ENCODE measurements at places on chromosomes 4 and X.

DNA sequence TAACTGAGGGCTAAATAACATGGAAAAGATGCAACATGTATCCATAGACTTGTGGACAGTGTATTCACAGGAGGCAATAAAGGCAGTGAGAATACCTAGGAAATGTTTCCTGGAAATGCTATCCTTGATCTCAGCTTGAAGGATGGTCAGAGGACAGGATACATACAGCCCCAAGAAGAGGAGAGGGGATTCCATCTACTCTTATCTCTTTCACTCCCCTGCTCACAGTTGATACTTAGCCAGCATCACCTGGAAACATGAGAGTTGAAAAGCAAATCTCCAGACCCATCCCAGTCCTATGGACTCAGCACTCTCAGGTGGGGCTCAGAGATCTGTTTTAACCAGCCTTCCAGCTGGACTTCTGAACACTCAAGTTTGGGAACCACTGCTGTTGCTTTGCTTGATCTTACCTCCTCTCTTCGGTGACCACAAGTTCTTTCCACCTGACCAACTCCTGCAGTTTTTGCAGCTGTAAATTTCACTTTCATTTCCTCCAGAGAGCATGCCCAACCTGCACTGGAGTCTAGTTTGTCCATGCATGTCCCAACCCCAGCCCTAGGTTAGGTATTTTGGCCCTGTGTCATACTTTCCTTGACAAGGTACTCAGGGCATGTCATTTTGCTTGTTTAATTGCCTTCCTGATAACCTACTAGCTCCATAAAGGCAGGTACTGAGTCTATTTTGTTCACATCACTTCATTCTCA lies 10.4 kb downstream of the RELL1 start:
- no peak overlapping the region for H3K27ac ChIP-seq
- peaks cover 48% of the 10 kb centered on the region for H3K4me1 ChIP-seq
- no peak overlapping the region for H3K4me3 ChIP-seq
- no peak for DNase-seq
- no peaks in the 10 kb centered on the region for H3K36me3 ChIP-seq
- H3K27me3 ChIP-seq: no peaks in the 10 kb centered on the region

DNA sequence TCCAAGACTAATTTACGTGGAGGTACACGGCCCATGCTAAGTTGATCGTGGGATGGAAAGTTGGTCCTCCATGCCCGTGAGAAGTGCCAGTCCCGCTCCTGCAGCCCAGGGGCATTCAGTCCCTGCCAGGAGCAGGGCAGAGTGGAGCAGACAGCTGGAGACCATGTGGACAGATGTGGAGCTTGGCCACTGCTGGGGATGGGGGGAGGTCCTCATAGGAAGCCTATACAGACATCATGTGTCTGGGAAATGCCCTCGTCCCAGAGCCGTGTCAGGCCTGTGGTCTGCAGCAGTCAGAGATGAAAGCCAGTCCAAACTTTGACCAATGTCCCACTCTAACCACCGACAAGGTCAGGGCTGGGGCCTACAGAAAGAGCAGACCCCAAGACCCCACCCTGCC lies 118.4 kb downstream of the CPZ start:
- H3K27ac ChIP-seq: no peak overlapping the region
- H3K27me3 ChIP-seq: peaks cover 24% of the 10 kb centered on the region
- DNase-seq: peak; percentile 34
- no peaks in the 10 kb centered on the region for H3K4me1 ChIP-seq
- no peak overlapping the region for H3K4me3 ChIP-seq

GRCh38 chrX:10831716-10832502 lies 211.5 kb upstream of the MID1 start:
- H3K27ac ChIP-seq: no peak overlapping the region
- no peak overlapping the region for H3K4me3 ChIP-seq
- H3K36me3 ChIP-seq: no peaks in the 10 kb centered on the region
- DNase-seq: no peak

GRCh38 chr4:107299646-107300045 lies 263.5 kb upstream of the DKK2 start:
- H3K36me3 ChIP-seq: no peaks in the 10 kb centered on the region
- H3K4me1 ChIP-seq: no peaks in the 10 kb centered on the region
- H3K27ac ChIP-seq: no peak overlapping the region
- no peak for DNase-seq
- H3K27me3 ChIP-seq: no peaks in the 10 kb centered on the region
- no peak overlapping the region for H3K4me3 ChIP-seq

DNA sequence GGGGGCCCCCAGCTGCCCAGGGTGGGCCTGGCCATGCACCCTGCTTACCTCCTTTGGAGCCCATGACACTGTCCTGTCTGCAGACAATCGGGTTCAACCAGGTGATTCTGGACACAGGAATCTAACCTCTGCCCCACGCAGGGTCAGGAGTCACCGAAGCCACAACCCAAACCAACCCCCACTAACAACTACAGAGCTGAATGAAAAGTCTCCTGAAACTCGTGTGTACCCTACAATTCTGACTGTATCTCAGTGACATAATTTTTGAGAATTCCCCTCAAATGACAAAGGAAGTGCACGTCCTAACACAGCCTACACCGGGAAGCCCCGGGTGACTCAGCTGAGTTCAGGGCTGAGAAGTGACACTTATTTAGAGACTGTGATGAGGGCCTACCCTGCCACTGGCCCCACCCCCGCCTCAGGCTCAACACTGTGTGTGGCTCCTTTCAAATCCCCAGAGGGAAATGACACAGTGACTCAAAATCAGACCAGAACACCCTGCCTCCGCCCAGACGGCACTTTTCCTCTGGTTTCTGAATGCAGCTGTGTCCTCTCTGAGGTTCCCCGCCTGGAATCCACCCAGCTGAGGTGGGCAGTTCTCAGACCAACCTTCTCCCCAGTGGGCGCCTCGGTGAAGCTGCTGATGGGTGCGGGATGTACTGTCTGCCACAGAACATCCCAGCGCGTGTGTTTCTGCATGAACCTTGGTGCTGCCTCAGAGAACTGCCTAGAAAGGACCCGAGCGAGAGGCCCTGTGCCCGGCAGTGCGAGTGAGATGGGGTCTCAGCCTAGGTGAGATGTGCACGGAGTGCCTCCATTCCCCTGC lies 9.9 kb downstream of the TNIP2 start:
- no peak for DNase-seq
- H3K4me3 ChIP-seq: no peak overlapping the region
- H3K27ac ChIP-seq: peak overlapping the region; percentile 18
- H3K27me3 ChIP-seq: no peaks in the 10 kb centered on the region
- peaks cover 67% of the 10 kb centered on the region for H3K36me3 ChIP-seq
- H3K4me1 ChIP-seq: peaks cover 27% of the 10 kb centered on the region

- no peak overlapping the region for H3K27ac ChIP-seq
- H3K27me3 ChIP-seq: no peaks in the 10 kb centered on the region
- H3K36me3 ChIP-seq: no peaks in the 10 kb centered on the region
- H3K4me1 ChIP-seq: no peaks in the 10 kb centered on the region
- H3K4me3 ChIP-seq: no peak overlapping the region
- no peak for DNase-seq
These were observed 236.9 kb upstream of the PPARGC1A start for GRCh38 chr4:24126776-24127175.

- no peaks in the 10 kb centered on the region for H3K27me3 ChIP-seq
- peaks cover 13% of the 10 kb centered on the region for H3K36me3 ChIP-seq
- no peak within 1 kb of the TSS for H3K27ac ChIP-seq
- H3K4me3 ChIP-seq: peak within 1 kb of the TSS; percentile 28
- peaks cover 33% of the 10 kb centered on the region for H3K4me1 ChIP-seq
These were observed at the start of gene PLCXD1 for GRCh38 chrX:281166-281999. Gene PLCXD1 (plus strand): TSS chrX:281381. CDS start chrX:284188, 2,807 bp downstream.

DNA sequence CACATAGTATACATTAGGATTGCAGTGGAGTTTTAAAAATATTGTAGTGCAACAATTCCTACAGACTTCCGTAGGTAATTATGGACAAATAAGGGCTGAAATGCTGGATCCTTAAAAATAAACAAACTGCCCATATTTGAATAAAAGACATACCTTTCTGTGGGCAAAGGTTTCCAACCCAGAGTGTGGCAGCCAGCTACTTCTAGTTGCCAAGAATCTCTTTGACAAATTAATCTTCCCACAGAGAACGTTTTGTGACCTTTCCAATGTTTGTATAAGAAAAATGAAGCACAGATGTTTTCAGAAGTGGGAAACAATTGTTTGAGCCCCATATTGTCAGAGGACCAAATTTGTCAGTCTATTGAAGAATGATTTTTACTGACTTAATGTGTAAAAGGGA lies 21.1 kb downstream of the GRPR start:
- H3K36me3 ChIP-seq: no peaks in the 10 kb centered on the region
- H3K4me3 ChIP-seq: no peak overlapping the region
- H3K4me1 ChIP-seq: no peaks in the 10 kb centered on the region
- no peak for DNase-seq
- H3K27me3 ChIP-seq: no peaks in the 10 kb centered on the region

DNA sequence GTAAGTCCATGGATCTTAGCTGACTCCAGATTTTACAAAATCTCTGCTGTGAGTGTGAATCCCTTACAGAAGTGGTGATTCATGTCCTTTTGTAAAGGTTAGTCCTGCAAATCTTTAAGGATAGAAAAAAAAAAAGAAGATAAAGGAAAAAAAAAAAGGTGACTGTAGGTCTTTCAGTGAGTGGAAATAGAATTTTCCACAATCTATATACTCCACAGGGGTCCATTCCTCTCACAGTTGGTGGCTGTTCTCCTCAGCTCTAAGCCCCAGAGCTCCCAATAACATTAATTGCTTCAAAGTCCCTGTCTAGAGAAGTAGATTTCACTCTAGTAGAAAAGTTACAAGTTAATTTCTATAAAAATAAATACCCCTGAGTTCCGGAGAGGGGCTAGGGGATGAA lies 189.1 kb downstream of the NDST4 start:
- H3K36me3 ChIP-seq: no peaks in the 10 kb centered on the region
- no peak overlapping the region for H3K27ac ChIP-seq
- H3K4me1 ChIP-seq: no peaks in the 10 kb centered on the region
- H3K27me3 ChIP-seq: no peaks in the 10 kb centered on the region
- H3K4me3 ChIP-seq: no peak overlapping the region

GRCh38 chr4:13118633-13119032 lies 365.5 kb downstream of the RAB28 start:
- no peak for DNase-seq
- no peaks in the 10 kb centered on the region for H3K27me3 ChIP-seq
- no peaks in the 10 kb centered on the region for H3K4me1 ChIP-seq
- no peaks in the 10 kb centered on the region for H3K36me3 ChIP-seq
- H3K27ac ChIP-seq: no peak overlapping the region
- no peak overlapping the region for H3K4me3 ChIP-seq

GRCh38 chr4:84483688-84484087 lies 15.4 kb downstream of the NKX6-1 start:
- no peak overlapping the region for H3K27ac ChIP-seq
- H3K27me3 ChIP-seq: peaks cover 96% of the 10 kb centered on the region
- DNase-seq: no peak
- H3K36me3 ChIP-seq: no peaks in the 10 kb centered on the region
- H3K4me1 ChIP-seq: peaks cover 26% of the 10 kb centered on the region

GRCh38 chr4:170464614-170465197 lies 374.9 kb upstream of the AADAT start:
- H3K27ac ChIP-seq: no peak overlapping the region
- H3K4me1 ChIP-seq: no peaks in the 10 kb centered on the region
- no peaks in the 10 kb centered on the region for H3K27me3 ChIP-seq
- H3K4me3 ChIP-seq: no peak overlapping the region

- H3K4me3 ChIP-seq: peak overlapping the region; percentile 70
- no peaks in the 10 kb centered on the region for H3K27me3 ChIP-seq
These were observed 549 bp downstream of the MSL3 start for GRCh38 chrX:11758400-11759171.

GRCh38 chr4:64613046-64613445 lies 203.8 kb upstream of the TECRL start:
- no peak for DNase-seq
- H3K4me1 ChIP-seq: no peaks in the 10 kb centered on the region
- no peaks in the 10 kb centered on the region for H3K27me3 ChIP-seq
- no peak overlapping the region for H3K4me3 ChIP-seq
- H3K36me3 ChIP-seq: no peaks in the 10 kb centered on the region

- no peak overlapping the region for H3K4me3 ChIP-seq
- H3K27me3 ChIP-seq: no peaks in the 10 kb centered on the region
- no peaks in the 10 kb centered on the region for H3K4me1 ChIP-seq
- DNase-seq: no peak
- H3K36me3 ChIP-seq: no peaks in the 10 kb centered on the region
These were observed 70.5 kb downstream of the CLCN5 start for GRCh38 chrX:49992853-49993252.

DNA sequence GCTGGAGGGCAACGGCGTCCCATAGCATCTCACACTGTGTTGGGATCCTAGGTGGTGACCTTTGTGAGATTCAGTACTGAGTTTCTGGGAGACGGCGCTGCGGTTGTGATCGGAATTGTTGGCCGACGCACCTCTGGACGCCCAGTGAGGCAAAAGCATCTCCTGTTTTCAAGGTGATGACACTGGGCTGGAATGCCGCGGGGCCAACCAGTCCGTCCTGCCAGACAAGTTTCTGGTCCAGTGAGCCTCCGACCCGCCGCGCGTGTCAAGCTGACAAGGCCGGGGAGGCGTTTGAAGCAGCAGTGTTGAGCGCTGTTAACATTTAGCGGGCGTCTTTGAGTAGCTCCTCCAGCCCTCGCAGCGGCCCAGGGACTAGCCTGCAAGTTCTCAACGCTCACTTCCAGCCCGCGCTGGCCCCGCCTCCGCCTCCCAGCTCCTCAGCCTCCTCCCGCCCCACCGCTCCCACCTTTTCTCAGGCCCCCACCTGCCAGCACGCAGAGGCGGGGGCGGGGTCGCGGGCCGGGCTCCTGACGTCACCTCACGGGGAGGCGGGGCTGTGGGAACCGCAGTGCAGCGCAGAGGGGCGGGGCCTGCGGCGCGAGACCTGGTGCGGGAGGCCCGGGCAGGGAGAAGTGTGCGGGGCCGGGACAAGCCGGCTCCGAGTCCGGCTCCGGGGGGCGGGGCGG lies 482 bp upstream of the CDS1 start:
- H3K36me3 ChIP-seq: no peaks in the 10 kb centered on the region
- H3K27me3 ChIP-seq: no peaks in the 10 kb centered on the region
- H3K4me3 ChIP-seq: peak overlapping the region; percentile 99
- DNase-seq: peak; percentile 93

- peak overlapping the region; percentile 67 for H3K4me3 ChIP-seq
- H3K4me1 ChIP-seq: peaks cover 23% of the 10 kb centered on the region
- H3K27ac ChIP-seq: no peak overlapping the region
- peaks cover 27% of the 10 kb centered on the region for H3K27me3 ChIP-seq
- H3K36me3 ChIP-seq: no peaks in the 10 kb centered on the region
These were observed 15.8 kb upstream of the SLC25A4 start for GRCh38 chr4:185127021-185127925.

DNA sequence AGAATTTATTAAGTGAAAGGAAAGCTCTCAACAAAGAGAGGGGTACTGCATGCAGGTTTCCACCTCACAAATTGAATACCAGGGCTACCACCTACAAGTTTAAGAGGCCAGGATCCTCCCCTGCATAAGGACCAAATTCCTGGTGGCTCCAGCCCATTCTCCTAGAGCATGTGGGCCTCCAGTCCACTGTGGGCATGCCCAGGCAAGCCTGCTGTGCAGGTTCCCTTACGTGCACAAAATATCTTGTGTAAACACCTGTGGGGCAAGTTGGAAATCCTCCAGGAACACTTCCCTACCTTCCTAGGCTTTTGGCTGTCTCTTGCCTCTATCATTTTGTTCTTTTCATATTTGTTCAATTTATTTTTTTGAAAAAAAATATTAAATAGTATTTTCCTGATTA lies 724.3 kb downstream of the ARAP2 start:
- no peak overlapping the region for H3K4me3 ChIP-seq
- no peak for DNase-seq
- no peaks in the 10 kb centered on the region for H3K27me3 ChIP-seq
- no peaks in the 10 kb centered on the region for H3K36me3 ChIP-seq
- H3K4me1 ChIP-seq: no peaks in the 10 kb centered on the region
- no peak overlapping the region for H3K27ac ChIP-seq

Measured in suprapubic skin (tissue), 4 donors.